Left forelimb (tissue), 1 donor: ENCODE measurements at places on chromosomes 3 and 15.

- DNase-seq, result peak; percentile 57
Observed at GRCh38 chr3:42708611-42709151, 6.1 kb upstream of the HHATL start.

DNA sequence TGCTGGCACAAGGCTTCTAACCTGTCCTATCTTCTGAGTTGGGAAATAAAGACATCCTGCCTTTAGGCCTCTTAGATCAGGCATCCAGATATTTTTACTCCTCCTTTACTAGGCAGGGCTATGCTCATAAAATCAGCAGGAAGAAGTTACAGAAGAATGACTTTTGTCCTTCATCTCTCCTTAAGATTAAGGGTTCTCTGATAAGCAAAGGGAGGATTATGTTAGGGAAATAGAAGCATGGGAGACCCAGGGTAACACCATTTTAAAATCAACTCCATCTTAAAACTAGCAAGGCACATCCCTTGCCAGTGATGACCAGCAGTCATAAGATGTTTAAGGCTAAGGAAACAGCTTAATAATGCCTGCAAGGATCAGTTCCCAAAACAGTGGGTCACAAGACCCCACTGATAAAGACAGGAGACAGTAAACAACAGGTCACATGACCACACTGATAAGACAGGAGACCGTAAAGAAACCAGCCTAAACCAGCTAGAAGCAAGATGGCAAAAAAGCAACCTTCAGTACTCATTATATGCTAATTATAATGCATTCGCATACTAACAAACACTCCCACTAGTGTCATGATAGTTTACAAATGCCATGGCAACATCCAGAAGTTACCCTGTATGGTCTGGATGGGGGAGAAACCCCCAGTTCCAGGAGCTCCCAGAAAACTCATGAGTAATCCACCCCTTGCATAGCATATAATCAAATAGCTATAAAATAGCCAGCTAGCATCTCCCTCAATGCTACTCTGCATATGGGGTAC lies 14.5 kb upstream of the EHHADH start:
- no peak for DNase-seq

GRCh38 chr3:172372895-172373294 lies 75.4 kb downstream of the GHSR start:
- DNase-seq, result no peak

- no peak for DNase-seq
Observed at GRCh38 chr15:70088887-70089691, 8.6 kb downstream of the TLE3 start.

- DNase-seq, result no peak
Observed at GRCh38 chr15:91409387-91409786, 309.3 kb downstream of the SV2B start.

DNA sequence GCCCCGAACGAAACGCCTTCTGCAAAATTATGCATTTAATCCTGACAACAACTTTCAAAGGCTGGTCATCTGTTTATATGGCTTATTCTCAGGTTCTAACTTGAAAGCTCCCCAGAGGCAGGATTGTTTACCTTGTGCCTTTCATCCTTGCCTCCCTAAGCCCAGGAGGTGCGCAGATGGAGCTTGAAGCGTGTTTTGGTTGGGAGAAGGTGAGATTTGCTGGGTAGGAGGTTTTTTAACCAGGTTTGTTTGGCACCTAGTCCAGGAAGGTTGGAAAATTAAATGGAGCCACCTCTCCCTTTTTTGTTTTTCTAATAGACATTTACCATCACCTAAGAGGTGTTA lies 675 bp downstream of the TSEN2 start:
- no peak for DNase-seq

DNA sequence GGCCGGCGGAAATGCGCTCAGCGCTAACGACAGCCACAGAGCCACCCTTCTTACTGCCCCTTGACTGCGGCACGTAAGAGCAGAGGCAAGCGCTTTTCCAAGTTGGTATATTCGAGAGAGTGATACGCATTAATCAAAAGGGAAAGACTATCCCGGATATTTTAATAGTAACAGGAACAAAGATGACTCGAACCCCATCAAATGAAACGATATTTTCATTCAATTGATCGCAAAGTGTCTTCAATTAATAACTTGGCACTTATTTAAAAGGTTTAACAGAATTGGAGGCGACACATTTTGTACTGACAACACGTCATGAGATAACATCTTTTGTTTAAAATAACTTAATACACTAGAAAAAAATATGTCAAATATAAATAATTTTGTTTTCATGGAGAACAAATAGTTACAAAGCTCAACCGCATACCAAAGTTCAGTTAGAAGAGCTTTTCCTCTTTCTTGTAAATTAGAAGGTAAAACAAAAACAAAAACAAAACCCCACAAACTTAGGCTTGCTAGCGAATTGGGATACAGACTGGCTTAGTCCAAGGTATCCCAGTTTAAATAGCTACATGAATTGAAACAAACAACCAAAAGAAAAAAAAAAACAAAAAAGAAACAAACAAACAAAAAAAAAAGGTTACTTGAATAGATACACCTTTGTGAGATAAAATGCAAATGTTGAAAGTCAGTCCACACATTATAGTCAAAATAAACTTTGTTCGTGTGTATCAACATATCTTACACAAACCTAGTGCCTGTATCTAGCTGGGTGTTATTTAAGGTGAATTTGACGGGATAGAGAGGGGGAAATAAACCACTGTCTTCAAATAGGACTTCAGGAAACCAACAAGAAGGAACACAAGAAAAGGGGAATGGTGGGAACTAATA lies 10.2 kb downstream of the SHOX2 start:
- DNase-seq, result no peak

- DNase-seq, result no peak
Observed at GRCh38 chr3:42653303-42653559, 266 bp upstream of the ZBTB47 start.

- no peak for DNase-seq
Observed at GRCh38 chr15:26848498-26848897, 18.4 kb upstream of the GABRA5 start.

GRCh38 chr15:68317281-68318007 lies 39.9 kb downstream of the FEM1B start:
- DNase-seq, result peak; percentile 44

- DNase-seq, result no peak
Observed at GRCh38 chr15:99842071-99842470, 108.8 kb upstream of the LYSMD4 start.

GRCh38 chr3:108202834-108203233 lies 19.4 kb downstream of the IFT57 start:
- no peak for DNase-seq

GRCh38 chr15:91995146-91995545 lies 141.6 kb downstream of the SLCO3A1 start:
- DNase-seq, result no peak

DNA sequence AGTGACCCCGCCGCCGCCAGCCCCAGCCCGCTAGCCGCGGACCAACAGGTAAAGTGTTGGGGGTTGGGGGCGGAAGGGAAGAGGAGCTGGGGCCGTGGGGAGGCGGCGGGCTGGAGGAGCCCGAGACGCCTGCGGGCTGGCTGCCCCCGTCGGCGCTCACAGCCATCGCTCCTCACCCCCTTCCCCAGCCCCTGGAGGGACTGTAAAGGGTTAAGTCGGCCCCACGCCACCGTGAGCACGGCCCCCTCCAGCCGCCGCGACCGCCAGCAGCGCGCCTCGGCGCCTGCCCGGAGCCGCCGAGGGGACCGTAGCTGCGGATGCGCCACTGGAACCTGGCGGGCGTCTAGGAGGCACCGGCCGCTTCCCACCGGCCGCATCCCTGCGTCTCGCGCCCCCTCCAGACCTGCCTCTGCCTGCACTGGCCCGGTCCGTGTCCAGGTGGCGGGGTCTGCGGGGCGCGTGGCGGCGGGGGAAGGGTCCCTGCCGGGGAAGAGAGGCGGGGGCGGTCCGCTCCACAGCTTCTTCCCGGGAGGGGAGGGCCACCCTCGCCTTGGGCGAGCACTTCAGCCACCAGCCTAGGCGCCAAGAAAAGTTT lies 522 bp downstream of the MED12L start:
- peak; percentile 76 for DNase-seq

GRCh38 chr3:194736896-194737600 lies 51.4 kb downstream of the FAM43A start:
- DNase-seq, result no peak

GRCh38 chr3:134952371-134952770 lies 157.3 kb downstream of the EPHB1 start:
- DNase-seq, result no peak

GRCh38 chr3:105315144-105315543 lies 51.6 kb upstream of the ALCAM start:
- no peak for DNase-seq
